ENCODE measurements at places on chromosomes 7 and 10.
A peak's percentile ranks its signal among the peaks of the same experiment; 100 is the strongest.

GRCh38 chr7:134727711-134728110 lies 51.7 kb upstream of the CALD1 start:
- no peak for DNase-seq

DNA sequence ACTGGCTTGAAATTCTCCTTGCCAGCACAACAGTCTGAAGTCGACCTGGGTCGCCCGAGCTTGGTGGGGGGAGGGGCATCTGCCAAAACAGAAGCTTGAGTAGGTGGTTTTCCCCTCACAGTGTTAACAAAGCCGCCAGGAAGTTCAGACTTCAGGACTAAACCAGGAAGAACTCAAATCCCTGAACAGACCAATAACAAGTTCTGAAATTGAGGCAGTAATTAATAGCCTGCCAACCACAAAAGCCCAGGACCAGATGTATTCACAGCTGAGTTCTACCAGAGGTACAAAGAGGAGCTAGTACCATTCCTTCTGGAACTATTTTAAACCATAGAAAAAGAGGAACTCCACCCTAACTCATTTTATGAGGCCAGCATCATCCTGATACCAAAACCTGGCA lies 45.3 kb downstream of the LRRC72 start:
- no peak for DNase-seq

GRCh38 chr10:102131286-102132170 lies 1.3 kb upstream of the PPRC1 start:
- no peak for DNase-seq

GRCh38 chr7:151061213-151062110 lies 2.1 kb downstream of the SLC4A2 start:
- DNase-seq, result no peak

DNA sequence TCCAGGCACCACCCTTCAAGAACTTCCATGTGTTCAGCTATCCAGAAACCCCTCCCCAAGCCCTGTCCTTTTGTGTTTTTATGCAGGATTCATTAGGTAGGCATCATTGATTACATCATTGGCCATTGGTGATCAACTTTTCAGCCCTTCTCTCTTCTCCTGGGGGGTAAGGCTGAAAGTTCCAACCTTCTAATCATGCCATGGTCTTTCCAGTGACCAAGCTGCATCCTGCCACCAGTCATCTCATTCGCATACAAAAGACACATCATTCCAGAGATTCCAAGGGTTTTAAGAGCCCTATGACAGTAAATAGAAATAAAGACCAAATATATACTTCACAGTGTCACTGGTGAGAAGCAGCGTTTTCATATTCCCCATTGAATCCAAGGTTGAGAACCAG lies 48.2 kb downstream of the DNAJC12 start:
- no peak for DNase-seq

DNA sequence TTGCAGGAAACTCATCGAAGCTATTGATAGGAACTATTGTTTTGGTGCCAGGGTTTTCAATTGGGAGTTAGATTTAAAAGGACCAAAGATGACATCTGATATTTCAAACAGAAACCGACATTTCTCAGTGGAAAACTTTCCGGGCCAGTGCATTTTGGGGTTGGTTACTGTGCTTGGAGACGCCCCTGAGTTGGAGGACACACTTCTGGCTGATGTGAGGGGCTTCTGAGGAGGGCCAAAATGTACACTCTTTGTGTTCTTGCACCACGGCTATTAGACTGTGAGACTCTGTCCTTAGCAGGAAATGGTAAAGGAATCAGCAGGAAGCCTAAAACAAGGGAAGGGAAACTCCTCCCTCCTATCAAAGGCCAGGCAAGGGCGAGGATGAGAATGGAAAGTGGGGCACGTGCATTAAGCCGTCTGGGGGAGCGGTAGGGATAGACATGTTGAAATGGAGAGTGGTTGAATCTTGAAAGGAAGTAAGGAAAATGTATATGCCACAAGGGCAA lies 1.8 kb upstream of the SRGN start:
- DNase-seq, result no peak

- no peak for DNase-seq
These were observed 78.9 kb downstream of the FOXL3 start for GRCh38 chr7:368651-369475.

GRCh38 chr10:122939856-122940543 lies 14.0 kb downstream of the C10orf88 start:
- no peak for DNase-seq

DNA sequence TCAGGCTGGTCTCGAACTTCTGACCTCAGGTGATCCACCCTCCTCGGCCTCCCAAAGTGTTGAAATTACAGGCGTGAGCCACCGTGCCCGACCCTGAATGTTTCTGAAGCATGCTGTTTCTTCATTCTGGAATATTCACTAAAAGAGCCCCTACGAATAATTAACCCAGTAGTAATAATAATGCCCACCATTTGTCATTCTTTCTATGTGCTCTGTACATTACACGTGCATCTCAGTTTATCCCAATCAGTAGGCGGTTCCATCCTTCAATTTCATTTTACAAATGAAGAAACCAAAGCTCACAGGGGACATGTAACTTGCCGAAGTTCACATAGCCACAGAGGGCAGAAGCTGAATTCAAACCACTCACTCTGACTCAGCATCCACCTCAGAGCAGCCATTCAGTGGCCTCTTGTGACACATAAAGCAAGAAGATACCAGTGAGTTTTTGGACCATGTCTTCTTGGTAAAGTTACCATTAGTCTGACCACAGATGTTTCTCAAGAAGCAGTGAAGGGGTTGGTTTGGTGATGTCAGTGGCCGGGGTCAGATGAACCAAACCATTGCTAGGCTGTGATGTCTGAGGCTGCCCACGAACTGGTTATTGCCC lies 71.9 kb upstream of the DUSP5 start:
- no peak for DNase-seq

- no peak for DNase-seq
These were observed 20.5 kb downstream of the ITPRIP start for GRCh38 chr10:104317726-104318299.

GRCh38 chr10:113506476-113506875 lies 46.4 kb upstream of the HABP2 start:
- DNase-seq, result no peak

GRCh38 chr10:107733328-107734130 lies 569.0 kb upstream of the SORCS1 start:
- no peak for DNase-seq

DNA sequence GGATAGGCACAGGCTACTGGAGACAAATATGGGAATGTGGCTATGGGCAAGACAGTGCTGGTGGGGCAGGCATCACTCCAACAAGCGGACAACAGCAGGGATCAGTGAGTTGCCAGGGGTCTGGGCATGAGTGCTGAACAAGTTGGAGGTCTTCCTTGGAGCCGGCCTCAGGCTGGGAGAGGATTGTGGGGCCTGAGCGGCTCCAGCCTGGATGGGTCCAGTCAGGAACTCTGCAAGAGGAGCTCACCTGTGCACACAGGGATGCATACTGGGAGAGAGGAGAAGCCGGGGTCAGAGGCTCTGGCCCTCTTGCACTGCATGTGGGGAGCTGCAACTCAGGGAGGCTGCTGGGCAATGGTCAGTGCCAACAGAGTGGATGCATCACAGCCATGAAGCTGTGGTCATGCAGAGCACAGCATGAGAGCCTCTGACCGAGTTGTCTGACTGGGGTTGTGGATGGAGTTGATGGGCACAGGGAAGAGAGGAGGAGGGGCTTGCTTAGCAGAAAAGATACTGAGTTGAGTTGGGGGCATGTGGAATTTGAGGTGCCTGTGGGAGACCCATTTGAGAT lies 204.0 kb upstream of the ZNF32 start:
- no peak for DNase-seq

DNA sequence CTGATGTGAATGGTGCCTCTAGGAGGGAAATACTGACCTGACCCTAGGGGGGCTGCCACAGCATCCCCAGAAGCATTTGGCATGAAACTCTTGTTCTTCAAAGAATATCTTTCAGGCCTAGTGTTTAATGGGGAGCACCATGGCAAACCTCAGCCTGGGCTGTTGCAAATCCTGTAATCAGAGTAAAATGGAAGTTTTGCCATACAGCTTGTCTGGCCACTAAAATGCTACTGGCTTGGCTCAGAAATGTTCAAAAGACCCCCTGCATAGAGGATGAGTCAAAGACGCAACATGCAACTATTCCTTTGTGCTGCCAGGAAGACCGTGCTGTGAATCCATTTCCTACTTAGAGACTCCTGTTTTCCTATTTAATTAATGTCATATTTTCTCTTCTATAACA lies 26.7 kb downstream of the HECW1 start:
- no peak for DNase-seq

GRCh38 chr10:102347236-102347828 lies 48.2 kb upstream of the NFKB2 start:
- DNase-seq, result peak; percentile 9

DNA sequence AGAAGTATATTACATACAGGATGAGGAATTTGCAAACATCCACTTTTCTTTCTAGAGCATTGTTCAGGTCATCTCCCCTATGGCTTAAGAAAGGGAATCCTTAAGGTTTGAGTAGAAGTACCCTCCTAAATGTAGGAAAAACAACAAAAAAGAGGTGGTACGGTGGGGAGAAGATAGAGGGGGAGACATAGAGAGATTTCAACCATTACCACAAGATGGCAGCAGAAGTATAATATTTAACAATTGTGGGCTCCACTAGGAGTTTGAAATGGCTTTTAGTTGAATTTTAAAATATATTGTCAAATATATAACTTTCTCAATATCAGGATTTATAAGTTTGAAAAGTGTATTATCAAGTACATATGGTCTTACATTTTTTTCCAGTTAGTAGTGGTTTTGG lies 72.7 kb upstream of the PRKG1 start:
- no peak for DNase-seq

- DNase-seq, result no peak
These were observed 87.1 kb downstream of the HECW1 start for GRCh38 chr7:43199371-43200160.

DNA sequence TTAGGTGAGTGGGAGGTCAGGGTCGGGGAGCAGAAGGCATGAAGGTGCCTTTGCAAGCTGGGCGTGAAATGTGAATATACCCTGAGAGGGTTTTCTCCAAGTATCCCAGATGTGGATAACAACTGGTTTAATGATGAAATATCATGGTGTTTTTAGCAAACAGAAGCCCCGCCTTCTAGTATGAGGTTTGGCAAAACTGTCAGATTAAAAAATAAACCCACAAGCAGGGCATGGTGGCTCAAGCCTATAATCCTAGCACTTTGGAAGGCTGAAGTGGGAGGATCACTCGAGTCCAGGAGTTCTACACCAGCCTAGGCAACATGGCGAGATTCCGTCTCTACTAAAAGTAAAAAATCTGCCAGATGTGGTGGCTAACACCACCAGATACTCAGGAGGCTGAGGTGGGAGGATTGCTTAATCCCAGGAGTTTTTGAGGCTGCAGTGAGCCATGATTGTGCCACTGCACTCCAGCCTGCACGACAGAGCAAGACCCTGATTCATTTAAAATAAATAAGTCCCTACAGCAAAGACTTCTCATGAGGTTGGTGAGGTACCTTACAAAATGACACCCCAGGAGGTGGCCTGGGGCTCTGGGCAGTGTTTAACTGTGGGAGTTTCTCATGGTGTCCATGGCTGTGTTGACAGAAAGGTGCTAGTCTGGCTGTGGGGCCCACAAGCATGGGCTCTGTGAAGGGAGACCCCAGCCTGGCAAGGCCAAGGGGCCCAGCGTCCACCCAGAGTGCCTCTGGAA lies 6.7 kb upstream of the PWWP2B start:
- DNase-seq, result no peak

DNA sequence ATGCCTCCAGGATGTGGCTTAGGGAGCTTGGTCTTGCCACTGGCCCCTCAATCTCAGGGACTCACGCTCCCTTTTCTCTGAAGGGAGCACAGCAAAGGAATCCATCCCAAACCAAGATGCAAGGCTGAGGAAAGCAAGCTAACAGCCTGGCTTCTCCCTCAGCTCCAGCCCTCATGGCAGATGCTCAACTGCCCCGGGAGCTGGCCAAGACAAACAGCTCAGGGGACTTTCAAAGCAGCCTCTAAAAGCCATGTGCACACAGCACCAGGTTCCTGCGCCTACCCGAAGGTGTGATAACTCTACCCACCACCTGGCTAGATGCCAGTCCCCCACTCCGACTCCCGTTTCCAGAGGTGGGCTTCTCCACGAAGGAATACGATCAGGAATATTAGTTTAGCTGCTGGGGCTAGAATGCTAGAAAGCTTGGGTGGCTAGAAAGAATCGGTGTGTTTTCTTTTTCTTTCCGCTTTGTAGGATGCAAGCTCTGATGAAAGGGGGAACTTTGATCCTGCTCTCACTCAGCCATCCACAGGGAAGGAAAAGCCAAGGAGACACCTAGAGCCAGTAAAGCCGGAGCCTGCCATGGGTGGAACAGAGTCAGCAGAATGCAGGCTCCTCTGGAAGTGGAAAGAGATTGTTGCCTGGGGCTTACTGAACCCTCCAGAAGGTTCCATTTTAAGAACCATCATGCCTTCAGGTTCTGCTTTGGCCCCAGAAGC lies 89.0 kb upstream of the FGFR2 start:
- no peak for DNase-seq

- DNase-seq, result no peak
These were observed 66.8 kb downstream of the LRMDA start for GRCh38 chr10:75497997-75498883.

DNA sequence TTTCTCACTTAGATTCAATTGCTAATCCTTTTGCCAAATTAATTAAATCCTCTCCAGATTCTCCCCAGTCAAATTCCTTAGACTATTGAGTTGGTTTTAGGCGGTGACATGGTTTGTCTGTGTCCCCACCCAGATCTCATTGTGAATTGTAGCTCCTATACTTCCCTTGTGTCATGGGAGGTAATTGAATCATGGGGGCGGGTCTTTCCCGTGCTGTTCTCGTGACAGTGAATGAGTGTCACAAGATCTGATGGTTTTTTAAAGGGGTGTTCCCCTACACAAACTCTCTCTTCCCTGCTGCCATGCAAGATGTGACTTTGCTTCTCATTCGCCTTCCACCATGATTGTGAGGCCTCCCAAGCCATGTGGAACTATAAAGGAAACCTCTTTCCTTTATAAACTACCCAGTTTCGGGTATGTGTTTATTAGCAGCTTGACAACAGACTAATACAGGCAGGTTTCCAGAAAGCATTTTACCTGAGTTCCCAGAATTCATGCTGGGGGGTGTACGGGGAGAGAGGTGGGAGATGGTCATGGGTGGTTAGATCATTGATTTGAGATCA lies 44.7 kb upstream of the GARS1 start:
- DNase-seq, result no peak

GRCh38 chr10:117264782-117265181 lies 23.9 kb downstream of the SLC18A2 start:
- DNase-seq, result no peak

DNA sequence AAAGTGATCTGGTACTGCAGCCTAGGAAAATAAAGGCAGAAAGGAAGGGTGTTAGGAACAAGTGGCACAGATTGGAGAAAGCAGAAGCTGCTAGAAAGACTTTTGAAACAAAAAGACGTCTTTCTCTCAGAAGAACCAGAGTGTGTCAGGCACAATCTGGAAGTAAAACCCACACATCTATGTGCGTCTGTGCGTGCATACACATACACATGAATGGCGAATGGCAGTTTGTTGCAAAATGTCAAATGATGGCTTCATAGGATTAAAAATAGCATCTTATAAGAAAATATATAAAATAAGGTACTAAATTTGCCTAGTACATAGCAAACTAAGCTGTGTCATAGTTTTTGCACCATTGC lies 246.3 kb downstream of the CDK14 start:
- DNase-seq, result no peak

GRCh38 chr7:122301858-122302760 lies 2.4 kb downstream of the FEZF1 start:
- no peak for DNase-seq

All from DMS 273 treated with DMSO at 0.1 percent for 48 hours (cell line).